Stimulated activated CD4-positive, alpha-beta T cell treated with anti-CD3 and anti-CD28 coated beads, Interleukin-4, amount 100 ng/mL, for 48 hours (primary cell): ENCODE measurements at places on chromosomes 5 and 9.

GRCh38 chr9:34862043-34862442, 96.0 kb upstream of the PHF24 start:
- no peak for DNase-seq

- no peak for DNase-seq
Observed at GRCh38 chr9:33737811-33738606, 57.4 kb upstream of the PRSS3 start.

GRCh38 chr9:137169896-137170358, at the start of gene LRRC26:
Gene LRRC26 (minus strand): TSS chr9:137170051. CDS start chr9:137169943, 108 bp downstream.
- no peak for DNase-seq

DNA sequence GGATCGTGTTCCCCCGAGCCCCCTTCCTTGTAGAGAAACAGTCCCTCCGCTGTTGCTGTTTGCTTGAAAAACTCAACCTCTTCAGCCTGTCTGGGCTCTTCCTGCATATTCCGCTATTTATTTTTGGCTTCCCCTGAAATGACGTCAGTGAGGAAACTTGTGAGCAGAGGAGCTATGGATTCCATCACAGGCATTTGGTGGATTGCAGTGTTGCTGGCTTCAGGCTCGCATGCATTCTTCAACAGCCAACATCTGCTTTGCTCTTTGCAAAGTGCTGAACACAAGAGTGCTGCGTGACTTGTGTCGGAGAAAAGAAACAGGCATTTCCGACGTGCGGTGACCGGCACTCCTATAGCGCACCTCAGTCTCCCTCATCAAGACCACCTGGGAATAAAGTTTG, 232.7 kb downstream of the RFK start:
- DNase-seq, result no peak

DNA sequence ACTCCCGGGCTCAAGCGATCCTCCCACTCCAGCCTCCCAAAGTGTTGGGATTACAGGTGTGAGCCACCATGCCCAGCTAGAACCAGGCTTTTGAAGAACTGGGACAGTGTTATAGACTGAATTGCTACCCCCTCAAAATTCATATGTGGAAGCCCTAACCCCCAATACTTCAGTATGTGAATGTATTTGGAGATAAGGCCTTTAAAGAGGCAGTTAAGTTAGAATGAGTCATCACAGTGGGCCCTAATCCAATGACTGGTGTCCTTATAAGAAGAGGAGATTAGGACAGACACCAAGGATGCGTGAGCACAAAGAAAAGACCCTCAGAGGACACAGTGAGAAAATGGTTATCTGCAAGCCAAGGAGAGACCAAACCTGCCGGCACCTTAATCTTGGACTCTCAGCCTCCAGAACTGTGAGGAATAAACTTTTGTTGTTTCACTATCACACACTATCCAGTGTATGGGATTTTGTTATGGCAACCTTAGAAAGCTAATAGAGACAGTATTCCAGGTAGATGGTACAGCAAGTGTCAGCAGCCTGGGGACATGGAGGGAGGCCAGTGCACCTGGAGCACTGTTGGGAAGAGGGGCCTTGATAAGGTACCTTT, 31.4 kb upstream of the ERGIC1 start:
- DNase-seq, result no peak

DNA sequence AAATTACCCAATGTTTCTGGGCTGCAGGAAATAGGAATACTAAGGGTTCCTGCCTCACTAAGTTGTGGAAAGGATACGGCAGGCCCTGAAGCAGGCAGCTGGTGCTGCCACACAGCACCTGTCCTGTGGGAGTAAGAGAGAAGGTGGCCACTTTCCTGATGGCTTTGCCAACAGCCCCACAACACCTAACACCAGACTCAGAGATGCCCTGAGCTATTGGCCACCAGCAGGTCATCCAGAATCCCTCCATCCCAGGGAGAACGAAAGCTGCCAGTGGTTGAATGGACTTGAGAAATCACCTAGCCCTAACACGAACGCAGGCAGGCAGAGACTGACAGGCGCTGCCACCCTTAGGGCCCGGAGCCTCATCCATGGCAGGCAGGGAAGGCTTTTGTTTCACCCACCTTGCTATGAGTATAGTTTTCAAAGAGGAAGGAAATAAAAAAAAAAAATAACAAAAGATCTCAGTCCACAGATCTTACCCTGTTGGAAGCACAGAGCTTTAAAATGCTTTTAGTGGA, 82.2 kb downstream of the DCP2 start:
- DNase-seq, result no peak
